ENCODE measurements at places on chromosomes 1 and 21. TPM values are rescaled to one million over a fixed set of nuclear protein-coding genes. Genes with fewer than 3 reads are reported as not detected.
A peak's percentile ranks its signal among the peaks of the same experiment; 100 is the strongest.

The CFHR1 gene
- total RNA-seq, result not detected

The MASP2 gene
- not detected for total RNA-seq

The PRAMEF10 gene
- total RNA-seq, result not detected

DNA sequence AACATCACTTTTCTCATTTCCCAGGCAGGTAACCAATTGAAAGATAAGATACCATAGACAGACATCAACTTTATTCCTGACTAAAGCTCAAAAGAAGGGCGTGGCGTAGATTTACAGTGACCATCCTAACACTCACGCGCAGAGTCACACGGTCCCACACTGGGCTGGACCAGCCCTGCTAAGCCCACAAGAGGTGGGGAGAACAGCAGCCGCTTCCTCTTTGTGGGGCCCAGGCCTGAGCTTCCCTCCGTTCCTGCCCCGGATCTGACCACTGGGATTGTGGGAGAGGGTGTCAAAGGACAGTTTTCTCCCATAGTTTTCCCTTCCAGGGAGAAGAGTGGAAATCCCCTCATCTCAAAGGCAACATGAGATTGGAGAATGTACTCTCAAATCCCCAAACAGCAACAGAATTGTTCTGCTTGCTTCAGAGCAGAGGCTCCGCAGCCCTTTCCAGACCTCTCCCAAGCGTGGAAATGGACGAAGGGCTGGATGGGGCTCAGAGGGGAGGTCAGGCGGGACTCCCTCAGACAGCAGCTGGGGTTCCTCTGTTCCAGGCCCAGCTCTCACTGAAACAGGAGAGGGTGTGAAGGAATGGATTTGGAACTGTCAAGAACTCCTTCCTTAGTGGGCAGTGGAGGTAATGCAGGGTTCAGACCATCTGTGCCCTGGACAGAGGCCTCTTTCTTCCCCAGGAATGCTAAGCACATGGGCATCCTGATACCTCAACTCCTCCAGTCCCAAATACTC, 33.7 kb downstream of the L1TD1 start:
- no peak for DNase-seq

GRCh38 chr1:6603915-6604558, 1.4 kb upstream of the KLHL21 start:
- peak; percentile 89 for DNase-seq

DNA sequence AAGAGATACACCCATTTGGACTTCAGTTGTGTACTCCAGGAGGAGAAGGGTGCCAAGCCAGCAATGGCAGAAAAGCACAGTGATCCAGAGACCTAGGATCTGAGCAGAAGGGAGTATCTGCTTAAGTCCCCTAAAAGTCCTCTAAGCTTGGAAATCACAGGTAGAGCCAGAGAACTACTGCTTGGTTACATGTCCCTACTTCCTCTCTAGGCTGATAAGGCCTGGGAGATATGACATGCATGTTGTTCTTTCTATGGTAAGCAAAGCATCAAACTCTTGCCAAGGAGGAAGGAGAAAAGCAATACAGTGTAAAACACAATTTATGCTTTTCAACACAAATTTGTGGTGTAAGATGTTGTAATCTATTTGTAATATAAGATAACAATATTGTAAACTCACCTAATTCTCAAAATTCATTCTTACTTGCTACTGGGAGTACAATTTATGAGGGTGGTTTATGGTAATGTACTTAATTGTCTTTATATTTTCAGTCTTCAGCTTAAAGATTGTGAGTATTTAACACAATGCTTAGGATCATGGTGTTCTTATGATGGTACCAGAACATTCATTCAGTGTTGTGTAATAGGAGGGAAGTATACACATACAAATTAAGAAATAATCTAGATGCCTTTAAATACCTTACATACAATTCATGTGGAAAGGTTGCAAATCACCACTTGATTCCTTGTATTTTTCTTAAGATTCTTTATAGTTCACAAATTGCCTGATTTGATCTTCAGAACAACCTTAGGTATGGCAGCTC, 49.1 kb upstream of the GNG12 start:
- DNase-seq, result peak; percentile 10

DNA sequence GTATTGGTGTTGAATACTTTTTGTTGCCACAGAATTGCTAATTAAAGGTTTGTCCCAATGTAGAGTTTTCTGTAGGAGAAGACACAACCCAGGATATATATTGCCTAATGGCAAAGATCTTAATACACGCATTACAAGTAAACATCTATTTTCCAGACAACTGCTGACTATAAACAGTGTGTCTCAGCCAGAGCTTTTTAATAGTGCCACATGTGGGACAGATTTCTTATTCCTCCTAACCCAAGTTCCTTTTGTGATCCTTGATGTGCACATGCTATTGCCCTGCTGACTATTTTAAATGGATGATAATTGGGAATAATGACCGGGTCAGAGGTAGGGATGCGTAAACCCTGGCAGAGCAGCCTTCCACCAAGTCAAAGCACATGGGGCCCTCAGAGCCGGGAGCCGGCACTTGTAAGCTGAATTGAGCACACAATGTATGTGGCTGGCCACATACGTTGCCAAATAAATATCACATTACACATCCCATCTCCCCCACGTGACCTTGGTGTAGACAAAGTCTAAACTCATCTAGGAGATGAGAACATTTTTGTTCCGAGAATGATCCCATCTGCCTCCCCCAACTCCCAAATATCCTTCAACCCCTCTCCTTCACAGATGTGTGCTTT, 209.8 kb upstream of the NFIA start:
- DNase-seq, result no peak
